ENCODE measurements at places on chromosomes 12 and 14.

DNA sequence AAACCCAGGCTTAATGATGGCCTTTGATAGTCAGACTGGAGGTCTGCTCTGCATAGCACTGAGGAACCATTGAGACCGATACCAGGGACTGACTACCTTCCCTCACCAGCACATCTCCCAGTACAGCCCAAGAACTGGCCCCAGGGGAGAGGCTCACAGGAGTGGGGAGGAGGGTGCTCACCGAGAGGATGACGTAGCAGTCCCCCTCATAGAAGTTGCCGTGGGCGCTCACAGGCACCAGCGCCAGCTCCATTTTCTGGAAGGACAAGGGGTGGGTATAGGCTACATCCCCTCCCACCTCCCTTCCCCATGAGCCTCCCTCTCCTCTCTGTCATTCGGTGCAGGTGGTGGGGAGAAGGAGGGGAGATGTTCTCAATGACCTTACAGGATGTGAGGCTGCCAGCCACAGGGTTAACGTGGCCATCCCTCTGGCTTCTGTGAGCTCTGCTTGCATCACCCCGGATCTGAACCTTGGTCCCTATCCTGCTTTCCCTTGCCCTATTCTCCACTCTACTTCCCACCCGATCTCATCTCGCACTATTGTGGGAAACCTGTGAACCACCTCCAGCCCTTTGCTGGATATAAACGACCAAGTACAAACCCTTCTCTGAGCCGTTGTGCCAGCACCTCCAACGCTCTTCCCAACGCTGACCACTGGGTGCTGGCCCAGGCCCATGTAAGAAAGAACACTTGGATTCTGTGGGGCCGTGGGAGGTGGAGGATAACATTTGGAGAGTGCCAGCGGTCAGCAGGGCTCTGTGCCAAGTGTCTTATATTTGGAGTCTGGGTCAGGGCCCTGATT lies 4.4 kb downstream of the AVIL start:
- DNase-seq: no peak

DNA sequence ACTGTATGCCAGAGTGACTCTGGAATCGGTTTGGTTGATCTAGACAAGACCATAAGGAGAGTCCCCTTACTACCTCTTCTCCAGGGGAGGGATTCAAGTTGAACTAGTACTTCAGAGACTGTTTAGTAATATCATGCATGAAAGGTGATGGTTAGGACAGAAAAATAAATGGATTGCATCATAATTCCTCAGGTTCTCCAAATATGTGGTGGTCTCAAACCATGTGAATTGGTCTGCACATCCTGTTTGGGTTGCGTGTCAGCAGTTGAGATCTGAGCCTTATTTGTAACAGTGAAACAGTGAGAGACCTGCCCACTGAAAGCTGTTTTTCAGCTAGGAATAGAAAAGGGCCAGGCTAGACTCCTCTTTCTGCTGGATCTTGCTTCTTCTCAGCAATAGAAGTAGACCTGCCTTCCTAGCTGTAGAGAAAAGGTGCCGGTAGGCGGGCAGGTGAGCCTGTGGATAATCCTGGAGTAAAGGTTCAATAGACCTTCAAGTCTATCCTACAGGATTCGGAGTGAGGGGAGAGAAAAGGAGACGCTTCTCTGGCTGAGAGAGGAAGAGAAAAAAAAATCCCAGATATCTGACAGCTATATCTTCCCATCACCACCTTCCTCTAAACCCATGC lies 258.5 kb upstream of the E2F7 start:
- no peak for DNase-seq

DNA sequence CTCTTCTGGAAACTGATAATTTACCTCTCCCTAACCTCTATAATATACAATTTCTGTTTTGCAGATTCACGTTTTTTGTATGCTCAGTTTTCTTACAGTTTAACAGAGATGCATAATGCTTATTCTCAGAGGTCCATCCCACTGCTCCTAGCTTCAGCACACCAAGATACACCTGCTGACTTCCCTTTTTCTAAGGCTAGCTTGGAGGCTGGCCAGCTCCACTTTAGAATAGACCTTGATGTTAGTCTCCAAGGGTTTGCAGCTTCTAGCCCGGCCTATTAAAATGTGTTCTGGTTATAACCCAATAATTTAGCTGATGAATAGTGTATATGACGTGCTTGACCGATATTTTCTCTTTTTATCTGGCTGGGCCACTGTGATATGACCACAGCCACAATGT lies 261.2 kb downstream of the EGLN3 start:
- no peak for DNase-seq

- DNase-seq: no peak
Observed at GRCh38 chr12:56542164-56542563, 20.5 kb downstream of the RBMS2 start.

DNA sequence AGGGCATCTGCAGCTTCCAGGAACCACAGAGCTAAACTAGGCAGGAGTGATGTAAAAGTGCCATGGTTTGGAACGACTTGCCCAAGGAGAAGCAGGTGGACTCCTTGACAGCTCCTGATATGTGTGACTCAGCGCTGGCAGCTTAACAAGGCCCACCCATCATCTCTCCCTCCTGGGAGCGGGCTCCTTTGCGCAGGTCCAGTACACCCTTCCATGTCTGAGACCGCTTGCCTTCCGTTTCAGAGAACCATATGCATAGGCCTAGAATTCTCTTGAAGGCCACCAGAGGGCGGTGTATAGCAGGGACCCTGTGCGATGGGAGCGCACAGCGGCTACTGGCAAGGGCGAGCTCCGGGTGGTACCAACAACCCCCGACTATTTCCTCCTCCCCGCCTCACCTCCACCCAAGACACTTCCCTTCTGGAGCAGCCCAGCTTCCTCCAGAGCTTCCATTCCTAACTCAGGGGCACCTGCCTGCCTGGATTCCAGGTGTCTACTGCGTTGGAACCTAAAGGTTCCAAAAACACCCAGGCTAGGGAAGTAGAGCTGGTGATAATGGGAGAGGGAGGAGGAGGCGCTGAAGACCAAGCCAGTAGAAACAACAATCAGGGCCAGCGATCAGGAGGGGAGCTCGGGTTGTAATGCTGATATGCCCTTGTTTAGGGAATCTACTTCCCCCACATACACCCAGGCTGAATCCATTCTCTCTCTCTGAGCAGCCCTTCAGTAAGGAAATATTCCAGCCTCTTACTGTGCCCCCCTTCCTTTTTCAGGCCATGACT lies 6.3 kb downstream of the DHH start:
- peak; percentile 50 for DNase-seq

- DNase-seq: no peak
Observed at GRCh38 chr14:100903672-100904185, at the start of gene RTL1. TSS of gene RTL1 (minus strand) at chr14:100903722. CDS start at chr14:100884788, 18,934 bp downstream.

DNA sequence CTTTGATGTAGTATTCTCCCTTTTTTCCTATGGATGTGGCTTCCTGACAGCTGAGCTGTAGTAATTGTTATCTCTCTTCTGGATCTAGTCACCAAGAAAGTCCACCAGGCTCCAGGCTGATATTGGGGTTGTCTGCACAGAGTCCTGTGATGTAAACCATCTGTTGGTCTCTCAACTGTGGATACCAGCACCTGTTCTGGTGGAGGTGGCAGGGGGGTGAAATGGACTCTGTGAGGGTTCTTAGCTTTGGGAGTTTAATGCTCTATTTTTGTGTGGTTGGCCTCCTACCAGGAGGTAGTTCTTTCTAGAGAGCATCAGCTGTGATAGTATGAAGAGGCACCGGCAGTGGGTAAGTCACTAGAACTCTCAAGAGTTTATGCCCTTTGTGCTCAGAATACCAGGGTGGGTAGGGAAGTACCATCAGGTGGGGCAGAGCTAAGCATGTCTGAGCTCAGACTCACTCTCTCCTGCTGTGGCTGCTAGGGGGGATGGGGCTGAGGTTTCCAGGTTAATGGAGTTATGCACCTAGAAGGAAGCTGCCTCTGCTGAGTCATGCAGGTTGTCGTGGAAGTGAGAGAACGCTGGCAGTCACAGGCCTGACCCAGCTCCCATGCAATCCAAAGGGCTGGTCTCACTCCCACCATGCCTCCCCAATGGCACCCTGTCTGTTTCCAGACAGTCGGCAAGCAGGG lies 3.0 kb upstream of the TAS2R14 start:
- DNase-seq: no peak

- DNase-seq: no peak
Observed at GRCh38 chr14:75022655-75023054, 19.9 kb downstream of the EIF2B2 start.

DNA sequence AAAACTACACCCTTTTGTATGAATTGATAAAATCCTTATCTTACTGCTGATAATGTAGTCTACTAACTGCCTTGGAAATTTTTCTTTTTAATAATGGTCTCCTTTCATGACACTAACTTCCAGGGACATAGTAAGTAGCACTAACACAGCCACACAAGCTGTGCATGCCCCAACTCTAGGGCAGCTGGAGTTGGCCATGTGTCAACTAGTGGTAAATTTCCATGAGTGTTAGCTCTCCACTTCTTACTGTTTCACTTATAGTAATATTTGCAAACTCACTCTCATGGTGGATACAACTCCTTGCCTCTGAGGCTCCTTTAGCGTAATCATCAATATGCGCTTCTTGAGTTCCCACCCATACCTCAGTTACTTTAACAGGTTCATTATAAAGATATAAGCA lies 38.0 kb downstream of the LGR5 start:
- DNase-seq: no peak

- DNase-seq: no peak
Observed at GRCh38 chr12:11877102-11877826, 193.5 kb upstream of the BCL2L14 start.

GRCh38 chr12:31008241-31008761 lies 65.4 kb upstream of the DDX11 start:
- DNase-seq: no peak

- no peak for DNase-seq
Observed at GRCh38 chr12:98418357-98419075, 96.9 kb upstream of the TMPO start.

- no peak for DNase-seq
Observed at GRCh38 chr14:101654051-101654450, 92.8 kb downstream of the DIO3 start.

GRCh38 chr12:129363041-129363440 lies 509.8 kb downstream of the GLT1D1 start:
- no peak for DNase-seq

DNA sequence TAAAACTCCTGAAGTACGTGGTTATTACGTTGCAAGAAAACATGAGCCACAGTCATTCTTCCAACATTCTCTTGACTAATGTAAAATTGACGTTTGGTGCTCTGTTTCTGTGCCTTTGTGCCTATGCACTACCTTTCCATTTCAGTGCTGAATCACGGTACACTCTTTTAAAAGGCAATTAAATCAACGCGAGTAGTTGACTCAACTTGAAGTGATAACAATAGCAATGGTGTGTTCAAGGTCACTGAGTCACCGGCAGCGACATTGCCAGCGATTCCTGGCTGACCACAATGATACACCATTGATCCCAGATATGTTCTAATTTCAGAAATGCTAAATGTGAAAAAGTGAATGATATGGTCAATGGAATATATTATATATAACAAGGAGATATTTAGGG lies 17.8 kb downstream of the AK7 start:
- no peak for DNase-seq

DNA sequence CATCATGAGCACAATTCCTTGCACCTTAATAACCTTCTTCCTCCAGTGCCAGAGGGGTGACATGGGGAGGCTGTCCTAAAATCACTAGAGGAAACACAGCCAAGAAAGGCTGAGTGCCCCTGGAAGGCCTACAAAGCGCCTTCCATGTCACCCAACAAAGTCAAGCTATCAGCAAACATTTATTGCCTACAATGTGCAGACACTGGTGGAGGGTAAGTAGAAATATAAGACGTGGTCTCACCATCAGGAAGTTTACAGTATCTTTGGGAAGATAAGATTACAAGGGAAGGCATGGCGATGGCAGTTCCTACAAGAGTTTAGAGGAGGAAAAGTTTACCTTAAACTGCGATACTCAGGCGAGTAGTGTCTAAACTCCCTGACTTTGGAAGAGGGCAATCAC lies 27.9 kb downstream of the DMAC2L start:
- no peak for DNase-seq

- peak; percentile 17 for DNase-seq
Observed at GRCh38 chr12:118060301-118061010, 523 bp downstream of the WSB2 start.

DNA sequence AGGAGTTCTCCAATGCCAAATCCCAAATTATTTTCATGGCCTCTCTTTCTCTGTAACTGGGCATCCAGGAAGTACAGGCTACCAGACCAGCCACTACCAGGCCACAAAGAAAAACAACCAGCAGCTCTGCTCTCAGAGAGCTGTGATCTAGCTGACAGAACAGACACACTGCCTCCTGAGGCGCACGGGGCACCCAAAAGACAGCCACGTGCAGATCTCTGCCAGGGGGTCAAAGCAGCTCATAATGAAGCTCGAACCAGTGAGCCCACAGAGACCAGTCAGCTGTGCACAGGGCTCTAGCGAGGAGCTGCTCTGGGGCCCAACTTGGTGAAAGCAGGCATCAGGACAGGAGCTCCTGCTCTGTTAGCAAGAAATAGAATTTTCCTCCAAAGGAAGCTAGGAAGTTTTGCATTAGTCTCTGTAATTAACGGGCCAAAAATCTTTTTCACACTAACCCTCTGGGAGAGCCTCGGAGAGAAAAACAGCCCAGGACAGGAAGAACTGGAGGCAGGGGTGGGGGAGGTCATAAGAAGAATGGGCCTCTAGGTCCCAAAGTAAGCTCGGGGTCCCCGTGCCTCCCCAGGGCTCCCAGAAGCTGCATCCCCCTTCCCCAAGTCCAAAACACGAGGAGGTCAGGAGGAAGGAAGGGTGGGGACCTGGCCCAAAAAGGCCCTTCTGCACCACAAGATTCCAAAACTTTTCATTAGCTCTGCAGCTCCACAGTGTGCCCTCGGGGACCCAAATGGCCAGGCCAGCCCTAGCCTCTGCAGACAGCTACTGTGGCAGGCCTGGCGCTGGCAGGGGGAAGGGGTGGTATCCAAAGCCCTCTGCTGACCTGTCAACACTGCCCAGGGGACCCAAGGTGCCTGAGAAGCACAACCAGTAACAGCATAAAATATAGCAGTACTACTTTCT lies 30.2 kb downstream of the ACTN1 start:
- no peak for DNase-seq

DNA sequence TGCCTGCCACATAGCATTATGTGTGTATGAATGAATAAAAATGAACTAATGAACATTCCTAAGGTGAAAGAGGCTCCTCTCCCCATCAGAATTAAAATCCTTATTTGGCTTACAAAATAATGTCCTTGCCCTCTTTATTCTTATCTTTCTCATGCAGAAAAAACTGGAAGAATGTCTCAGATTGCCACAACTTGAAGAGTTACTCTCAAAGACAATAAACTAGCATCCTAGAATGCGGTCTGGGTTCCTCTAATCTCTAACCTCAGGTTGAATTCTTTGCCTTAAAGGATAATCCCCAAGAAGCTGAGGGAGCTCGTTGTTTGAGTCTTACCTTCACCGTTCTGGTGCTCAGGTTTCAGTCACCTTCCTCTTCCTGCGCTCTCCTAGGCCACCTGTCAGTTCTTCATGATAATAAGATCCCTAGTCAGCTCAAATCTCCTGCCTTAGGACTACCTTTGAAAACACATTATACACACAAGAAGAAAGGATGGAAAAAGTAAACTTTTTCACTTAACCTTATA lies 147.1 kb downstream of the PHLDA1 start:
- DNase-seq: no peak

GRCh38 chr12:93991829-93992461 lies 156.4 kb upstream of the PLXNC1 start:
- DNase-seq: no peak

- no peak for DNase-seq
Observed at GRCh38 chr14:69055999-69056788, 77.1 kb upstream of the ACTN1 start.

GRCh38 chr14:104397956-104398355 lies 181.6 kb upstream of the C14orf180 start:
- no peak for DNase-seq

Data from activated naive CD4-positive, alpha-beta T cell (primary cell).